ENCODE measurements at places on chromosomes 13 and 19.

DNA sequence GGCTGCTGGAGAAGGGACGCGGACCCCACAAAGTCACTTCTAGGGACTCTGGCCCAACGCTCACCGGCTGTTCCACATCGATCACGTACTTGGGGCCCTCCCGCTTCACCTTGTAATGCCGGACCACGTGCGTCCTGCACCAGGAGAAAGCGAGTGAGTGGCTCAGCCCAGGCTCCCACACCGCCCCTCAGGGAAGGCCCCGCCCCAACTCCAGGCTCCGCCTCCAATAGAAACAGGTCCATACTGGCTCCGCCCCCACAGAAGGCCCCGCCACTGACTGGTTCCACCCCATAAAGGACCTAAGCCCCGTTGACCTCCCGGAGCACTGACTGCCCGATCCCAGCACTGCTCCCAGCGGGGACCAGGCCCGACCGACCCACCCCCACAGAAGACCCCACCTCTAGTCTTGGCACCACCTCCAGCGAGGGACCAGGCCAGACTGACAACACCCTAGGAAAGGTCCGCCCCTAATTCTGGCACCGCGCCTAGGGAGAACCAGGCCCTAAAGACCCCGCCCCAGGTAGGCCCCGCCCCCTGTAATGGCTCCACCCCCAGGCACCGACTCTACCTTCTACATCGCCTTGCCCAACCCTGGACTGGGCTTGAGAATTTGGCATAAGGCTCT lies 11.3 kb downstream of the STAP2 start:
- DNase-seq: peak; percentile 67

DNA sequence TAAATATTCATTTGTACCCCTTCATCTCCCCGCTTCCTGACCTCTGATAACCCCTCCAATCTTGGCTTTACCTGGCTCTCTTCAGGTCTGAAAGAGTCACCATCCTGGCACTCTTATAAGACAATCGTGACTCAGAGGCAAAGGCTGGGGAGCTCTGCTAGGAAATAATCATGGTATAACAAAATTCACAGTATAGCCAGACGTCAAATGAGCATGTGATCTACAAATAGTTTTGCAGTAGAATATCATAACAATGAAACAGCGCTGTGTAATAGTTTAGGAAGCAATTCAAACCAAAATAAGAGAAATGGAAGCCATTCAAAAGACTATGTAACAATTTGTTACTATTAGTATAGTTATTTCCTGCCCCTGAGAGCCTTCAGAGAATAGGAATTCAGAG lies 34.2 kb downstream of the RXFP2 start:
- DNase-seq: no peak

GRCh38 chr13:44406617-44407016 lies 33.0 kb downstream of the SERP2 start:
- no peak for DNase-seq

DNA sequence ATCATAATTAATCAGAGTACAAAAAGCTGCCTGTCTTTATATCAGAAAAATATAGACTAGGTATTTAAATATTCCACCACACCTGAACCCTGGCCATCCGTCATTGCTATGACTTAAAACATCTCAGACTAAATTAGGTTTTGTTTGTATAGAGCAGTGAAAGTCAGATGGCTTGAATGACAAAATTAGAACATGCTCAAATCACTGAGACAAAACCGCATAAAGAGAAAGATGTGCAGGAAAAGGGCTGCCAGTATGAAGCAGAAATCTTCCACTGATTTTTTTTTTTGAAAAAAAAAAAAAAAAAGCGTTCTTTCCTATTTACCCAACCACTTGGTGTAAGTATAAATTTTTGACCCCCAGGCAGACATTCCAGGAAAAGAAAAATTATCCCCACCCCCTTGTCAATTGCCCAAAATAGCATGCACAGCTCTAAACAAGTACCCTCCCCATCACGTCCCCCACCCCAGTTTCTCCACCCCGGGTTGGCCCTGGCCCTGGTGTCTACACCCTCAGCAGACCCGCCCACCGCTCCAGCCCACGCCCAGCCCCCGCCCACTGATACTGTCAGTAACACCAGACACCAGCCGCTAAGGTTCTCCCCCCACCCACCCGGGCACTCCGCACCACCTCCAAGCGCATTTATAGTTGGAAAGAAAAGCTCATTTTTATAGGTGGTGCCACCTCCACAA lies 118.6 kb downstream of the URI1 start:
- no peak for DNase-seq

- no peak for DNase-seq
Measured at GRCh38 chr19:50708179-50708879, 11.3 kb downstream of the SHANK1 start.

GRCh38 chr19:50320051-50320450 lies 9.1 kb downstream of the KCNC3 start:
- no peak for DNase-seq

- no peak for DNase-seq
Measured at GRCh38 chr13:111598747-111599146, 278.3 kb downstream of the TEX29 start.

DNA sequence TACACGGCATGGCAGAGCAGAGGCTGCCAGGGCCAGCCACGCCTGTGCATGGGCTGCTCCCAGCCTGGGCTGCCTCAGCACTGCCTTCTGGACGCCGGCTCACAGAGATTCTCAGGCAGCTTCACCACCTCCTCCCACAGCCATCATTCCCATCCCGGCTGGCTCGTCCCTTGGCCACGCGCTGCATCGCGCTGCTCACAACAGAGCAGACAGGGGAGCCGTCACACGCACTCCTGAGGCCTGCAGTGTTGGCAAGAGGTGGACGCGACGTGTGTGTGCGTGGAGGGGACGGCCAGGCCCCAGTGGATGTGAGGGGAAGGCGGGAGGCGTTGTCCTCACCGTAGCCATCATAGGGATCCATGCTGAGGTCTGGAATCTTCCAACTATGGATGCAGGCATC lies 7.6 kb upstream of the PRKD2 start:
- DNase-seq: no peak

- DNase-seq: no peak
Measured at GRCh38 chr13:59447031-59447430, 716.7 kb downstream of the DIAPH3 start.

DNA sequence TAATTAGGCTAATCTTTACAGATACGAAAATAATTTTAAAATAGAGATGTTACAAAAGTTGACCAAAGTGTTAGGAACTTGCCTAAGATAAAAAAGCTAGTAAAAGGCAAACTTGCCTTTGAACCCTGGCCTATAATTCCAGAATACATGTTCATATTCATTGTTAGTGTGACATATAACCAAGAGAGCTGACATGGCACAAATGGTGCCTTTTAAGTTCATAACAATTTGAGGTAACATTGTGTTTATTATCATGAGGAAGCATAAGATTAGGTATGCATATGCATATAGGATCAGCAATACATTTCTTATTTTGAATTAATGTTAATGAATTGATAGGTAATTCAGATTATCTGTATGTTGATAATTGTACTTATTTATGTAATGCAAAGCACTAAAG lies 1537.9 kb upstream of the PRR20A start:
- DNase-seq: no peak

DNA sequence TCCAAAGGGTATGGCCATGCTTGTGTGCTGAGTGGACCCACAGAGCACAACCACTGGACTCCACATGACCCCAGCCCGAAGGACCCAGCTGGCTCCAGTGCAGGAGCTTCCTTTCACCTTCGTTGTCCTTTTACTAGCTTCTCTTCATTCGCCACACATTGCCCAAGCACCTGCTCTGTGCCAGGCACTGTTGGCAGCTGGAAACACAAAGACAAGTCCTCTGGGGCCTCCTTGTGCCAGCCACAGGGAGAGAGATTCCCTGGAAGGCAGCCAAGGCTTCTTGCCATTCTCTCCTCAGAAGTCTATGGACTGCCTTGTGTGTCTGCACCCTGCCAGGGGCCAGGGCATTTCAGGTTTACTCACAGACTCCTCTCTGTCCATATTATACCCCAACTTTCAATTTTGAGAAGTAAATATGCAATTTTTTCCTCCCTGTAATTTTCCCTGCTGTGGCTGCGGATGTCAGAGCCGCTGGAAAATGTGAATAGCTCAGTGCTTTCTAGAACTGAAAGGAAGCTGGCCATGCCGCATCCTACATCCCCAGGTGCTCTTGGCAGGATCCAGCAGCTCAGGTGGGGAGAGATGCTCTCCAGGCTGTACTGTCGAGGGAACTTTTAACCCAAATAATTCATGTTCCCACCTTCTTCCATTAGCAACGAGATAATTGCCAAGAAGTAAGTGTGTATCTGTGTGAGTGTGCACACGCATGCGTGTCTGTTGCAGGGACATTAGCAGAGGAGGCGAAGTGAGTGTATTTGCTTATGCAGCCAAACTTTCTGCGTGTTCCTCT lies 57.2 kb downstream of the CHST8 start:
- no peak for DNase-seq

- DNase-seq: no peak
Measured at GRCh38 chr13:20401931-20402856, 123.5 kb downstream of the CRYL1 start.

DNA sequence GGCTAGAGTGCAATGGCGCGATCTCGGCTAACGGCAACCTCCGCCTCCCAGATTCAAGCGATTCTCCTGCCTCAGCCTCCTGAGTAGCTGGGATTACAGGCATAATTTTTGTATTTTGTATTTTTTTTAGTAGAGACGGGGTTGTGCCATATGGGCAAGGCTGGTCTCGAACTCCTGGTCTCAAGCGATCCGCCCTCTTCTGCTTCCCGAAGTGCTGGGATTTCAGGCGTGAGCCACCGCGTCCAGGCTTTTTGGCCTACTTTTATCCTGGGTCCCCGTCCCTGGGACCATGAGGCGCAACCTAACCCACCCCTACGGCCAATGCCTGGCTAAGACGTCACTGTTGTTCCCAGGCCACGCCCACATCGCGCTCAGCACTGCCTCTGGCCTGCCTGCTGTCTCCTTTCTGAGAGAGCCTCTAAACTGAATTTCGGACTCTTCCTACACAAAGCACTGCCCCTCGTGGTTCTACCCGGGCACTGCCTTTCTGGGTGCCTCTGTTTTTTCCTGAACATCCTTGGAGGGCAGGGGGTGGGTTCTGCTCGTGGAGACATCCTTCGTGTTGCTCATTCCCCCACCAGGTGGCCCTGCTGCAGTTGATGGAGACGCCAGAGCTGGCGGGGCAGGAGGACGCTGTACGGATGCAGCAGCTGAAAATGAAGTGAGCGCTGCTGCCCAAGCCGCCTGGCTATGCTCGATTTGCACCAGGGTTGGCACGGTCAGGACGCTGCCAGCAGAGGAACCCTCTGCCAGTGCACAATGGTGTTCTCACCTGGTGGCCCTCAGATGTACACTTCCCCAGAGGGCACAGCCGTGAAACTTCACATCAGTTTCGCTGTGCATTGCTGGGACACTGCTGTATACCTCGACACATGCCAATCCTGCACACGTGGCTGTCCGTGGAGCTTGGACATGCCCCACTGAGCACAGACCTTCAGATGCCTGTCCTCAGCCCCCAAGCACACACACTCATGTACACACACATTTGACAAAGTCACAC lies 2.0 kb downstream of the REX1BD start:
- no peak for DNase-seq

GRCh38 chr13:99085808-99086266 lies 108.0 kb upstream of the DOCK9 start:
- no peak for DNase-seq

GRCh38 chr13:83008212-83008929 lies 873.9 kb downstream of the SLITRK1 start:
- no peak for DNase-seq

GRCh38 chr13:102012299-102013293 lies 389.3 kb downstream of the FGF14 start:
- no peak for DNase-seq

DNA sequence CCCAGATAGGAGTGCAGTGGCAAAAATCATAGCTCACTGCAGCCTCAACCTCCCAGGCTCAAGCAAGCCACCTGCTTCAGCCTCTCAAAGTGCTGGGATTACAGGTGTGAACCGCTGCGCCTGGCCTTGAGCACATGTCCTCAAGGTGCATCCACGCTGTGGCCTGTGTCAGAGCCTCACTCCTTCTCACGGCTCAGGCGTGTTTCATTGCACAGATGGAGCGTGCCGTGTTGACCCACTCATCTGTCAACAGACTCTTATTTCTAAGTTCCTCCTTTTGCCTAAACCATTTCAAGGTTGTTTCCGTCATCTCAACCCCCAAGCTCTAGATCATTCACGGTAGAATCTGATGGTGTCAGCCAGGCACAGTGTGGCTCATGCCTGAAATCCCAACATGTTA lies 28.2 kb downstream of the ATP8B3 start:
- DNase-seq: no peak

DNA sequence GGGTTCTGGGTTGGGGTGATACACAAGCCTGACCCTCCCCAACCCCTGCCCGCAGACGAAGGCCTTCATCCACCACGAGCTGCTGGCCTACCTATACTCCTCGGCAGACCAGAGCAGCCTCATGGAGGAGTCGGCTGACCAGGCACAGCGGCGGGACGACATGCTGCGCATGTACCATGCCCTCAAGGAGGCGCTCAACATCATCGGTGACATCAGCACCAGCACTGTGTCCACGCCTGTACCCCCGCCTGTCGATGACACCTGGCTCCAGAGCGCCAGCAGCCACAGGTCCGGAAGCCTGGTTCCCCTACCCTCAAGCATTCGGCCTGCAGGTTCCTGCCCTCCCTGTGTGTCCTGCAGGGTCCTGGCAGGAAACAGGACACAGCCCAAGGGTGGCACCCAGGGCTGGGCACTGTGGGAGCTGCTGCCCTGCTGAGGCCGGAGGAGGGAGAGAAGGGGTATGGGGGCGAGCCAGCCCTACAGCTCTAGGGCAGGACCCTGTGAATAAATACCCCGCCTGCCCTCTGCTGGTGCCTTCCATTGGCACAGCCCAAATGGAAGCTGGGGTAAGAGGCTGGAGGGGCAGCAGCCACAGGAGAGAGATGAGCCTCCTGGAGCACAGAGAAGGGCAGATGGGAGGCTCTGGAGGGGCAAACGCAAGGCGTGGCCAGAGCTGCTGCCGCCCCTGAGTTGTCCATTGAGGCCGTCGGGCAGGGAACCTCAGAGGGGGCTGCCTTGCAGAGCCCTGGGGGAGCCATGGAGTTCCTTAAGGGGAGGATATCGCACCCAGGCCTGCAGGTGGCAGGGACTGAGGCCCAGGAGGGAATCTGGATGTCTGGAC lies 6.8 kb downstream of the TMED1 start:
- DNase-seq: no peak
